ENCODE measurements at places on chromosomes 1 and 21.

DNA sequence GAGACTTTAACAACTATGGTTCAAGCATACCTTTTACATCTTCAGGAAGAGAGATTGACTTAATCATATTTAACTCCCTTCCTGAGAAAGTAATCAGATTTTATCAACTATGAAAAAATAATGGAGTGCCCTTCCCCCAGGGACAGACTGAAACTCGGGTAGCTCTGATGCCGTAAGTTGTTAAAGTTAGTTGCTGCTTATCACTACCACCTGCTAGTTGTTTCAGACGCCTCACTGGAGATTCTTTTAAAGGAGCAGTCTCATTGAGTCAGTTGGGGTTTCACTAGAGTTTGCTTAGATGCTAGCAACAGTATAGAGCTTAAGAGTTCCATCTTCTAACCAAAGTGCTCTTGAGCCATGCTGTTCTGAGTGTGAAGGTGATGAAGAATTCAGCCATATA lies 17.0 kb upstream of the TRAF5 start:
- DNase-seq: no peak

- no peak for DNase-seq
Measured at GRCh38 chr1:160363951-160364735, 2.7 kb upstream of the NHLH1 start.

DNA sequence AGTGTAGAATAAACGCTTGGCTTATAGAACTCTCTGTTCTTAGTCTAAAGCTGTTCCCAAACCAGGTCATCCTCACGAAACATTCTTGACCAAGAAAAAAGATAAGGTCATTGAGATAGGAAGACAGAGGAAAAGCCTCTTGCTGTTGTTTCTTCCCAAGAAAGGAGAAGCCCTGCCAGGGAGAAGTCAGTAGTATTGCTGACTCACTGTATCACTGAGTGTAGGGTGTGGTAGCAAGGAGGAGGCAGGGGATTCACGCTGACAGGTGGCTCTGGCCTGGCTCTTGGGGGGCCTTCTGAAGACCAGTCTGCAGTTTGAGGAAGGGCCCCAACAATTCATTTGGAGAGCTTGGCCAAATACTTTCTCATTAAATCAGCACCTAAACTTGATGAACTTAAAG lies 97.8 kb downstream of the CD247 start:
- no peak for DNase-seq

DNA sequence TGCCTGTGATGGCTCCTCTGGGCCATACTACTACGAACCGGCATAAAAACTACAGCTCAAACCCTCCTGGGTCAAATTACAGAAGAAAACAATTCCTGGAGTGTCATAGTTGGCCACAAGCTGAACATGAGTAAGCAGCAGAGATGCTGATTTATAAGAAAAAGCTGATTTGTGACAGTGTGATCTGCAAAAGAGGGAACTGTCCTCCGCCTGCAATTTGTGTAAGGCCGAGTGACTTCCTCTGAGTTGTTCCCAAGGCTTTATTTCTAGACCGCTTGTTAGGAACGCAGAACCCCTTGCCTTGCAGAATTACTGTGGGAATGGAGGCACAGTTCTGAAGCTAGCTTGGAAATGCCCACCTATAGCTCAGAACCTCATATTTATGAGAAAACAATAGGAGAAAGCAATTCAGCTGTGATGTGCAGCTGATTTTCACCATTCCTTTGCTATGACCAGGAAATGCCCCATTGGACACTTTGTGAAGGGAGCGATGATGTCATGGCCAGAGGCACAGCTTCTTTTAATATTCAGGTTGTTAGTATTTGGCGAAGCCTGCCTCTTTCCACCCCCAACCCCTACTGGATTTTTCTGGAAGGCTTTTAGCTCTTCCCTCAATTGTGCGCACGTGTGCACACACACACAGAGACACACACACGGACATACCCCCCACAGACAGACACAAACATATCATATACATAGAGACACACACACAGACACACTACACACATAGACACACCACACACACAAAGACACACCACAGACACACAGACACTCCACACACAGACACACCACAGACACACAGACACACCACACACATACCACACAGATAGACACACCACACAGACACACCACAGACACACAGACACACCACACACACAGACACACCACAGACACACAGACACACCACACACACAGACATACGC lies 47.6 kb downstream of the IER5 start:
- no peak for DNase-seq

DNA sequence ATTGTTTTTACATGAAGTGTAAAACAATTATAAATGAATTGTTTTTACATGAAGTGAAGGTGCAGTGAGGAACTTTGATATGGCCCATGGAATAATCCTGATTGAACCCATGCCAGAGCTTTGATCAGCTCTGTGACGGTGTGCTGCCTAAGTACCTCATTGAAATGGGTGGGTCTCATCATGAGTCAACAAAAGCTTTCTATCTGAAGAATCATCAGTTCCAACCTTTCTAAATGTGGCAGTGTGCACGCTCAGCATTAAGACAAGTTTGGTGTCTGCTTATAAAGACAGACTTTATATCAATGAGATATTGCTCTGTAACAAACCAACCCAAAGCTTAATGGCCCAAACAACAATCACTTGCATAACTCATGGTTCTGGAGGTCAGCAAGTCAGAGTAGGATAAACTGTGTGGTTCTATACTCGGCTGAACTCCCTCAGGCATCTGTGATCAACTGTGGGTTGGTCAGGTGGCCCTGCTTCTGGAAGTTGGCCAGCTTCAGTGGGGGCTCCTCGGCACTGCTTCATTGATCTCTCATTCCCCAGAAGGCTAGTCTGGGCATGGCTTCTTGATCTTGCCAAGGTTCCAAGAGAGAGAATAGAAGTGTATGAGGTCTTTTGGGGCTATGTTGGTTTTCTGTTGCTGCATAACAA lies 258.0 kb downstream of the LTN1 start:
- no peak for DNase-seq

GRCh38 chr1:54810153-54810942 lies 9.2 kb upstream of the TTC22 start:
- DNase-seq: no peak

DNA sequence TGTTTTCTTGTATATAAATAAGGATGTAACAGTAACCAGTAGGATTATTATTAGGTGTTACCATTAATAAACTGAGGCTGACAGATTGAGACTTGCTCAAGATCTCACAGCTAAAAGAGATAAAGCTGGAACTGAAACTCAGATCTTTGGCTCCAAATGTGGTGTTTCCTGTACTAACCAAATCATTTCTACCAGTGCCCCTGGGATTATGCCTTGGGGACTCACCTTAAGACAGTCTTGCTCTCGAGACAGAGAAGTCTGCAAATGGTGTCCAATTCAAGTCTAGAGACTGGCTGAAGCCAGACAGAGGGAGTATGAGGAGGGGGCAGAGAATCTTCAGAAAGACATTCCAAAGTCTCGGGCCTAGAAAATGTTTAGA lies 593 bp upstream of the CD53 start:
- no peak for DNase-seq

- DNase-seq: no peak
Measured at GRCh38 chr1:187275346-187275745, 446.6 kb downstream of the PLA2G4A start.

DNA sequence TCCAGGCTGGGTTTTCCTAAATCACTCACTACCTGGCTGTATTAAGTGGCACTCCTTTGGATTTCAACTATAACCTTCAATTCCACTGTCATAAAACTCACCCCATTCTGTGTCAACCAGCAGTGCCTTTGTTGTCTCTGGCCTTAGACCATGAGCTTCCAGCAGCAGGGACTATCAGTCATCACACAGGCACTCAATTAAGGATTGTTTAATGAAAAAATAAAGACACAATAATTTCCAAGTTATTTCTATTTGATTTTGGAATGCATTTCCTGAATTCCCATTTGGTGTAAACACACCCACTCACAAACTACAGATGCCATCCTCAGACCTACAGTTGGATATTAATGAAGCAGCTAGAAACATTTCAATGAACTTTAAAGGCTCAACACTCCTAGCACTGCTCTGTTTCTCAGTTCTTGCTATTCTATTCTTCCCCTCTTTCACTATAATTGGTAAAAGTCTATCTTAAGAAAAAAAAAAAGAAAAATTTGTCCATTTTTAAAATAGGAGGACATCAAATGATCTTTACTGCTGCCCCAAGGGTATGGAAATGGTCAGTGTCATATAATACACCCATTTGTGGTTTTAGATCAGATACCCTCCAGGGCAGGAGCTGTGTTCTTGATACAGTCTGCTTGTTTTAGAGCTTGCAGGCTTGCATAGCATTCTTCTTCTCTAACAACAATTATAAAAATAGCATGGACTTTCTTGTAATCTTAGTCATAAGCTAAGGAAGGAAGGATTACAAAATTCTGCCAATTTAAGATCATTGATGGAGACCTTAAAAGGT lies 156.4 kb downstream of the PTGER3 start:
- DNase-seq: no peak

DNA sequence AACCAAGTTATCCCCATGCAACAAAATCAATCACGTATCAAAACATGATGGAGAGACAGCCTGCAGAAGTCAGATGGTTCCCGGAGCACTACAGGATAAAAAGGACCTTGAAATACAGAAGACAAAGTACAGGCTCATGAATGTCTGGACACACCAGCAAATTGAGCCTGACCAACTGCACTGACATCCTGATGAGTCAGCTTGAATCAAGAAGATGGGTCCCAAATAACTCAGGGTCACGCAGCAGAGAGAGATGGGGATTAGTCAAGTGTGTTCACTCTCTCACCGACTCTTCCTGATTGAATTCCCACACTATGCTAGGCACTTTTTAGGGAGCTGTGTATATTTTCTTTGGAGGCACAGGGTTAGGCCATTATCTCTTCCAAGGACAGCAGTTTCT lies 71.1 kb upstream of the DIRAS3 start:
- DNase-seq: no peak

DNA sequence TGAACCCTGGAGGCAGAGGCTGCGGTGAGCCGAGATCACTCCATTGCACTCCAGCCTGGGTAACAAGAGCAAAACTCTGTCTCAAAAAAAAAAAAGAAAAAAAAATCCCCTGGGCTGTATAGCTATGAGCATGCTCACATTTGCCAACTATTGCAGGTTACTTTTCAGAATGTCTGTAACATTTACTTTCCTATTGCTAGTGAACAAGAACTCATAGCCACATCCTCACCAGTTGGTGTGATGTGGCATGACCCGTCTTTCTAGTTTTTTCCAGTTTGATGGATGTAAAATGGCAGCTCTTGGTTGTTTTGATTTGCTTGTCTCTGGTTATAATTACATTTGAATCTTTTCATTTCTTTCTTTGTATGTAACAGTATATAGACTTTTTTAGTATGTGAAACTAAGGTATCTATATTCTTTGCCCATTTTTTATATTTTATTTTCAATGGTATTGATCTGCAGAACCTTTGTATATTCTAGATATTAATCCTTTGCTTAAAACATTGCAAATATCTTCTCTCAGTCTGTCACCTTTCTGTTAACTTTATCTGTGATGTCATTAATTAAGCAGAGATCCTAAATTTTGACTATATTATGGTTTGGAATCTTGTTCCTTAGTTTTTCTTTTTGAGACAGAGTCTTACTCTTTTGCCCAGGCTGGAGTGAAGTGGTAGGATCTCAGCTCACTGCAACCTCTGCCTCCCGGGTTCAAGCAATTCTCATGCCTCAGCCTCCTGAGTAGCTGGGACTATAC lies 11.6 kb downstream of the MED18 start:
- DNase-seq: no peak

- no peak for DNase-seq
Measured at GRCh38 chr1:50631161-50631560, 207.9 kb upstream of the DMRTA2 start.

- no peak for DNase-seq
Measured at GRCh38 chr1:116107371-116107770, 3.8 kb upstream of the MAB21L3 start.

Data from iPS DF 19.7 (cell line).